RWPE2 (cell line): ENCODE measurements at places on chromosomes 2 and 18.

DNA sequence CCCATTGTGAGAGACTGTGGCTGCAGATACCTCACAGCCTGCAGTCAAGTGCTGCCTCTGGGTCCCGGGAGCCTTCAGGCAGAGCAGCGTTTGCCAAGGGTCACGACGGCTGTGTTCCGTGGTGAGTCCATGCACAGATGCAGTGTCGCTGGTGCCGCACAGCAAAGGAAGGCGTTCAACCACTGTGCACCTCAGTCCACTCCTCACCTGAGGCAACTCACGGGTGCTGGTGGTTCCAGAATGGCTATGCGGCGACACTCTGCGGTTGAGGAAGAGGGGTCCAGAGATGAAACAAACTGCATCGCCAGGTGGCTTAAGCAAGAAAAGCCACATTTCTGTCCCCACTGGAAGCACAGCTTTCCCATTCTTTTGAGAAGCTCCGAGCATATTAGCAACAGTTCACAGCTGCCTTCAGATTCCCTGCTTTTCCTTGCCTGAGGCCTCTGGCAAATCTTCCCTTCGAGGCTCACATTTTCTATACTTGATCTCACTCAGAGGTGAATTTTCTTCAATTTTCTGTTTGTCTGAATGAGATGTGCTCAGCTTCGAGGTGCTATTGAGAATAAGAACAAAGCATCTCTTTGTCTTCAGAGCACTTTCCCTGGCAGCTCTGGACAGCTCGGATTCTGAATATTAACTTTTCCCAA, 208.8 kb upstream of the TWIST2 start:
- no peak for DNase-seq

GRCh38 chr18:78796693-78797455, 182.7 kb upstream of the SALL3 start:
- no peak for DNase-seq

DNA sequence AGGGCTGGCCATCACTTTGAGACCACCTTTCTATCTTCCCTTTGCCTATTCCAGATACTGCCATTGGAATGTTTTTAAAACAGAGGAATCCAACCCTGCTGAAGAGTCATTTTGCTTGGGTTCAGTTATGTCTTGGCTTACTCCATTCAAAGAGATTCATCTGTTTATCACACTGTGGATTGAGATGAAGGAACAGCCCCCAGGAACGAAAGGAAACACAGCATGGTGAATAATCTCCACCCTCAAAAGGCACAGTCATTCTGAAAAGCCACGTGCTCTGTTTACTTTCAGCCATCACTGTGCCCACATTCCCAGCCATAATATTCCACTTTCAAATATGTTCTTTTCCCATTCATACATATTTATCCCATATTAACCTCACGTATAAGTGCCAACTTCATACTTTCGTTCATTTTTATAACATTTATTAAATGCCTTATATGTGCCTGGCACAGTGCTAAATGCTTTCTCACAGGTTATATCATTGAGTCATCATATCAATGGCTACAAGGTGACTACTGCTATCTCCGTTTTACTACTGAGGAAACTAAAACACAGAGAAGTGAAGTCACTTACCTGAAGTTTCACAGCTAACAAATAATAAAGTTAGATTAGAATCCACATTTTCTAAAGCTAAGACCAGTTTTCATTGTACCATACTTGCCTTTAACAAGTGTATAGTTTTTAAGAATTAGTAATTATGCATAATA, 143.6 kb downstream of the OSR1 start:
- DNase-seq = no peak

DNA sequence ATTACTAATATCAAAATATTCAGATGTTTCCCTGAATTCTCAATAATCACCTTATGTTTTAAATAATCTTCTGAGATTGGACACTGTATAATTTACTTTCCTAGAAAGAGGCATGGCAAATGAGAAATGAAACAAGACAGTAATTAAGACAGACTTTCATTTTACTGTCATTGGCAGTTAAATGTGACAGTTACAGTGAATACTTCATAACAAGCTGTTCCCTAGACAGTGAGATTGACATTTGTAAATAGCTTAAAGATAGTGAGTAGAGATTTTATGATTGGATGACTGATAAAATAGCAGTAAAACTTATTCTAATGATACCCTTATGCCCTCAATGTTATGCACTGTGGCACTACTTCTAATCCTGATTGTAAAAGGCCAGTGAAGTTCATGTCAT, 524.9 kb upstream of the TMEFF2 start:
- no peak for DNase-seq

DNA sequence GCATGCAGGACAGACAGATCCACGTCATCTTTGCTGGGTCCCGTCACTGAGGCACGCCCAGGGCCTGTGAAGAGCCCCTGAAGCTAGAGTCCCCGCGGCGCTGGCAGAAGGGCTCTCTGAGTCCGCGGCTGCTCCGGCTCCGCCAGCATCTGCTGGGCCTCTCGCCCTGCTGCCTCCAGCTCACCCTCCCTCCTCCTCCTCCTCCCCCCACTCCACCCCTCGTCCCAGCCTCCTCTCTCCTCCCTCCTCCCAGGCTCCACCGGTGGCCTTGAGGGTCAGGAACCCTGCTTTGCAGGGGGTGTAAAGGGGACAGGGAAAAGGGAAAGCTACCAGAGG, at the start of gene TNS1:
TNS1 (minus strand) TSS at position 151 of the 336 bp plus-strand sequence; CDS start at position 28, 123 bp downstream.
- no peak for DNase-seq

- no peak for DNase-seq
Observed at GRCh38 chr2:234047361-234047760, 3.1 kb upstream of the SPP2 start.

DNA sequence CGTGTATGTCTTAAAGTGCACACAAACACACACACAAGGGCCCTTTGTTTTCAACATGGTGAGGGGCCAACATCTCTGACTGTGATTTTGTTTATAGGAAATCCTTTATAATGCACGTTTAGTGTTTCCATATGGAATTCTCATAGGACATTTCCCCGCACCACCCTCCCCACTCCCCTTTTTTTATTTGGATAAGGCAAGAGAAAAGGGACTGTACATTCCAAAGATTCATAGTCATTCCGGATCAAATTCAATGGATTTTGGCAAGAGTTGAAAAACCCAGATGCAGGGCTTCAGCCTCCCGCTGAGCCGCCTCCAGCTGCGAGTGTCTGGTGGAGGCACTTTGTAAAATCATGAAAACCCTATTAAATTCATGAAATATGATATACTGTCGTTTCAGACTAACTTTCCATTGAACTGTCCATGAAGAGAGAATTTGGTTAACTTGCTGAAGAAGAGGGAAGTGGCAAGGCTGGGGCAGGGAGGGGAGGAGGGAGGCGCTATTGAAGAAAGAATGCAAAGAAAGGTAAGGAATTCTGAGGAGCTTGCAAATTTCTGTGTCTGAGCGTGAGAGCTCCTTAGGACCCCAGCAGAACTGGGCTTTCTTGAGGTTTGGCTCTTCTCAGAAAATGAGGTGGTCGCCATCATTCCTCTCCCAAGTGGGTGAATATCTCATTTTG, 25.8 kb upstream of the SLC14A2 start:
- DNase-seq = no peak

DNA sequence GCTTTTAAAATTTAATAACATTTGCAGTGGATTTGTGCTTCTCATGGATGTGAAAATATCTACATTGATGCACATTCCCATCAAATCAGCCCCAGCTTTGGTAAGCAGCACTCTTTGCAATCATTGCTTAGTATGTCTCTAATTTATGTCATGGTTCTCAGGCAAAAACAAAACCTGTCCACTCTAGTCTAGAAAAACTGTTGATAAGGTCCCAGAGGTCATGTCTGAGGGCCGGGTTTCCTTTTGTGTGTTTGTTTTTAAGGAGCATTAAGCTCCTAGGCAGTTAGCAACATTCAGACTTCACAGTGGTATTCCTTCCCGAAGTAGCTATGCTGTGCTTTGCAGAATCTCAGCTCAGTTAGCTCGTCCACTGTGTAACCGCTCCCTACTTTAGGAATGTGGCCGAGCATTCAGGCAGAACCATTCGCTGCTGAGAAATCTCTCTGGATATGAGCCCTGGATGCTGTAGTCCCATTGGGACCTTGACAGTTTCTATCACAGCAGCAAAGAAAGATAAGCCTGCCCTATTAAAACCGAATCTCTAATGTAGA, 4.0 kb downstream of the DIPK1C start:
- DNase-seq = no peak

DNA sequence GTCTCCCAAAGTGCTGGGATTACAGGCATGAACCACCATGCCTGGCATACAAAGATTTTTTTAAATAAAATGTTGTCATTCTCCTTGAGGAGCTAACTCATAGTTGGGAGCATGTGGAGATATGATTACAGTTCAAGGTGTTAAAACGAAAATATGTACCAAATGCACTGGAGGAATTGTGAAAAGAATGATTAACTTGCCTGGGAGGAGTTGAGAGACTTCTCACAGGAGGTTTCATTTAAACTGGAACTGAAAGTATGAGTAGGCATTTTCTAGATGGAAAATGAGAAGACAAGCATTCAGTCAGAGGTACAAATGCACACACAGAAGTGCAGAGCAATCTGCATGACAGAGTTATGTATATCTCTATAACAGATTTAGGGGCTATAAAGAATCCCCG, 126.6 kb upstream of the PDE1A start:
- no peak for DNase-seq

- DNase-seq = no peak
Observed at GRCh38 chr2:134154246-134154645, 99.6 kb upstream of the MGAT5 start.

DNA sequence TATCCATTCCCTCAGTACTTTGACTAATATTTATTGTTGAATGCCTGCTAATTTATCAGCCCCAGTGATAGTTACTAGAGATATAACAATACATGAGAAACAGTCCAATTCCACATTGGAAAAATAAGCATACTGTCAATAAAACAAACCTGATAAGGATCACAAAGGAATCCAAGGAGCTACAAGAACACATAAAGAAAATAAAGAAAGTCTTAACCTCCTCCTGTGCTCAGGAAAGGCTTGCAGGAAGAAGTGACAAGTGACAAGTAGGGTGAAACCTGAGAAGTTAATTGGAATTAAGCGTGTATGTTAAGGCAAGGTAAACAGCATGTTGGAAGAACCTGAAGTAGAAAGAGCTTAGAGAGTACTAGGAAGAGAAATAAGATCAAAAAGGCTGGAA, 20.3 kb upstream of the ASNSD1 start:
- no peak for DNase-seq

- DNase-seq = no peak
Observed at GRCh38 chr2:208359632-208359986, 47.0 kb upstream of the PTH2R start.

- DNase-seq = peak; percentile 79
Observed at GRCh38 chr2:86703704-86704361, 16.3 kb upstream of the RMND5A start.

DNA sequence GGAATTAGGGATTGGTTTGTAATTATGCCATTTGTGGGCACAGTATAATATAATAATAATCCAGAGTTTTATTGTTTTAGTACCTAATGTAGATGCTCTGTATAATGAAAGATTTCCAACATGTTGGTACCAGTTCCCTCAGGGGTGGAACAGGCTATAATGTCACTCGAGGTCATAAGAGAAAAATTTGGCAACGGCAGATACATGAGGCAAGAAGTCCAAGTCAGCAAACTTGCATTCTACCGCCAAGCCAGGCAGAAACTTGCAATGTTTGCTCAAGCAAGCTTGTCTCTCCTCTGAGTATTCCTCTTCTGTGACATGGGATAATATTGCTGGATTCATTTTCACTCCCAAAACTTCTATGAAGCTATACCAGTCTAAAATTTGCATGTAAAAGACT, 520.0 kb upstream of the SALL3 start:
- DNase-seq = no peak

GRCh38 chr18:49638209-49638785, 76.4 kb downstream of the LIPG start:
- no peak for DNase-seq
